ENCODE measurements at places on chromosomes 13 and 19.

DNA sequence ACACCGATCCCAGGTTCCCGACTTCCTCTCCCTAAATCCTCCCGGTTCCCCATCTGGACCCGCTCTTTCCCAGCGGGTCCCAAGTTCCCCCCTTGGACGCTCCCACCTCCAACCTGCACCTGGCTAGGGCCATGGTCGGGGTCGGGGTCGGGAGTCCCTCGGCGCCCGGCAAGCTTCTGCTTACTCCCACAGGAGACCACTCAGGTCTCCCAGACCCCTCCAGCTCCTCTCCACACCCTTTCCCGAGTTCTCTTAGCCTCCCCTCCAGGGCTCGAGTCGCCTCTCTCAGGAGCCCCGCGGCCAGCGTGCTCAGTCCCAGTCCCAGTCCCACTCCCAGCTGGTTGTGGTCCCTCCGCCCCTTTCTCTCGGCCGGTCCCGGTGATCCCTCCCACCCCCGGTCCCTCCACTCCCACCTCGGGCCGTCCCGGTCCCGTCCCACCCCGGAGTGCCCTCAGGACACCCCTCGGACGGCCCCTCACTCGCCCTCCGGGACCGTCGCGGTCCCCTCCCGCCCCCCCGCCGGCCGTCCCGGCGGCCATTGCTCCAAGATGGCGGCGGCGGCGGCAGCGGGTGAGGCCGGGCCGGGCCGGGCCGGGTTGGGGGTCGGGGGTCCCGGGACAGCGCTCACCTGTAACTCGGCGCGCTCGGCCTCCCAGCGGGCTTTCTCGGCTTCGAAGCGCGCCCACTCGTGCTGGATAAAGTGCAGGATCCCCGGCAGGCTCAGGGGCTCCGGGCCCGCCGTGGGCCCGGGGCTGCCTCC, at the start of gene FKRP:
FKRP (plus strand) TSS at position 537 of the 760 bp plus-strand sequence. CDS start 9,394 bp downstream, outside the sequence.
- peak; percentile 45 for DNase-seq

DNA sequence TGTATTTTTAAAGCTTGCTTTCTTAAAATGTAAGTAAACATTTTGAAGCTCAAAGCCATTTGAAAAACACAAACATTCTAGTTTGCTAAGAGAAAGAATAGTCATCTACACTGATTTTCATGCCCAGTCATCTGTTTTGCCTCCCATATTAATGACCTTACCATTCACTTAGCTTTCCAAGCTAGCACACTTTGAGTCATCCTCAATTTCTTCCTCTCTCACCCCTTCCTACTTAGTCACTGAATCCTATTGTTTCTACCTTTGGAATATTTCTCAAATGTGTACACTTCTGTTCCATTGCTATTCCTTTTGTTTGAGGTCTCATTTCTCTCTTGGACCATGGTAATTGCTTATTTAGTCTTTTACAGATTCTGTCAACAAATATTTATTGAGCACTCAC, 7.3 kb upstream of the HS6ST3 start:
- DNase-seq: no peak

GRCh38 chr19:28667348-28667977, 545.5 kb downstream of the UQCRFS1 start:
- DNase-seq: no peak

DNA sequence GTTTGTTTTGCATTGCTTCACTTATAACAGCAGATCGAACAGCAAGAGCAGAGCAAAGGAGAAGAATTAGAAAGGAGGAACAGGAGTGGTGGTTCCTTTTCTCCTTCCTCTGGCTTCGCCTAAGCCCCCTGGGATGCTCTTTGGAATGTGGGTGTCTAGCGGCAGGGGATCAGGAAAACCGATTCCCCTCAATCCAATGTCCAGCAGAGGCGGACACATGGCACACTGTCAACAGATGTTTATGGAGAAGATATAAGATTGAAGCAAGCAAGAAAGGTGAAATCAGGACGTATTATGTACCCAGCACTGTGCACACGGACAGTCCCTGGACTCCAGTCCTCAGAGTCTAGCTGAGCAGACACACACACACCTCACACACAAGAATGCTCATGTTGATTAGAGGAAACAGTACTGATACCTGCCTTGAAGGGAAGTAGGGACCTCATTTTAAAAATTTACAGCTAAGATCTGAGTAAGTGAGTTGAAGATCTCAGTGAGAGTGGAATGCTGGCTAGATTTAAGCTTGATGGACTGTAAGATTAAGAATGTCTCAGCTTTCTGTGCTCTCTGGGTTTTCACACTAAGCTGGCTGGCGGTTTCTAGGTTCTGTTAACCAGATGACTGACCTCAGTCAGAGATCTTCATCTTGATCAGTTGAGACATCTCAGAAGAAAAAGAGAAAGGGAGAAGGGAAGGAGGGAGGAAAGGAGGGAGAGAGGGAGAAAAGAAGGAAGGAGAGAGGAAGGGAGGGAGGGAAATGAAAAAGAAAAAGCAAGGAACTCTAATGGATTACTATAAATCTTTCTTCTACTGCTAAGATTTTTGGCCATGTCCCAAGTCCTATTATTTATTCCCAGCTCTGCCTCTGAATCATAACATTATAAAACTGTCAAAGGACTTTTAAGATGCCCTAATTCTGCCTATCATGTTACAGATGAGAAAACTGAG, 44.8 kb downstream of the FLT1 start:
- DNase-seq: no peak

- DNase-seq: no peak
These were observed 1291.7 kb upstream of the MIR17HG start for GRCh38 chr13:90055760-90056159.

Measured in CD4-positive, alpha-beta T cell treated with Interferon alpha-2 for 1 hour (primary cell).